ENCODE measurements at places on chromosomes 4 and X.

GRCh38 chrX:69143530-69143929, 21.7 kb downstream of the PJA1 start:
- no peak for DNase-seq

- DNase-seq, result peak; percentile 33
These were observed 8.1 kb upstream of the GPR119 start for GRCh38 chrX:130393451-130394074.

DNA sequence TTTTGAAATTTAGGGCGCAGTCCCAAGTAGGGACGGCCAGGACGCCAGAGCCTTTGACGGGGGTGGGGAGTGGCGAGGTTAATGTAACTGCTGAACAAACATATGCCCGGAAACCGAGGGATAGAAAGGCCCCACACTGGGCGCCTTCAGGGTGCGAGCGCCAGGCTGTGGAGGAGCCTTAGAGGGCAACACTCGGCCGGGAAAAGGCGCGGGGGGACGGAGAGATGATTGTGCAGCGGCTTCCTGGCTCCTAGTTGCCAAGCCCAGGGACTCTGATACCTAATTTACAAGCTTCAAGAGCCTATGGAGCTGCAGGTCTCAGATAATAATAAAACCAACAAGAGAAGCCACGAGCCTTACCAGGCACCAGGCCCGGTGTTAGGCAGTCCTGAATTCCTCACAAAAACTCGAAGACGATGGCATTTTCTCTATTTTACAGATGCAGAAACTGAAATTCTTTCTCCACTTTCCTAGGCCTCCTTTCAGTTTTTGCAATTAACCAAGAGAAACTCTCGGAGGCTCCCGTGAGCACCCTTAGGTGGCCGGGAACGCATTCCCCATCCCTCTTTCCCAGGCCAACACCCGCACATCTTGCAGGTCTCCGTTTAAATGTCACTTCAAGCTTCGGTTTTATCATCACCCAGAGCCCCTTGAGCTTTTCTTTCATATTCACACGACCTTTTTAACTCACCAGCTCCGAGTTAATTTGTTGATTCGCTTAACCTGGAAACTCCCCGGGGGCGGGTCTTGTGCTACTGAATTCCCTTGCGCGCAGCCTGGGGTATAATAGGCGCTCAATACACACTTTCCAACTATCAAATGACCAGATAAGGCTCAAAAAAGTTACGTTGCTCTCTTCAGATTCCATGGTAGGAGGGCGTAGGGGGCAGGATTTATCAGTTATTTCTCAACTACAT, 6.4 kb upstream of the GSX2 start:
- DNase-seq, result no peak

DNA sequence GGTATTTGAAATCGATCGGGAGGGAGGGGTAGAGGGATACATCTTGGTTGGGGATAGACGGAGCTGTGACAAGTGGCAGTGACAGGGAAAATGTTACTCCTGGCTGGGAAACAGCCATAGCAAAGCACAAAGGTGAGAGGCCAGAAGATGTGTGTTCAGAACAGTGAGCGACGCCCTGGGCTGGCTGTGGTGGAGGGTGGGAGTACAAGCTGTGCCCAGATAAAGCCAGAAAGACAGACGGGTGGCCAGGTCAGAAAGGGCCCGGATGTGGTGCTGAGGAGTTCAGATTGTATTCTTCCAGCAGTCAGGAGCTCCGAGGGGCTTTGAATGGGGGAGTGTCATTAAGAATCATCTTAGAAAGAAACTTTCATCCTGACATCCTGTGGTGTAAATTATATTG, 27.9 kb downstream of the CCDC149 start:
- no peak for DNase-seq

DNA sequence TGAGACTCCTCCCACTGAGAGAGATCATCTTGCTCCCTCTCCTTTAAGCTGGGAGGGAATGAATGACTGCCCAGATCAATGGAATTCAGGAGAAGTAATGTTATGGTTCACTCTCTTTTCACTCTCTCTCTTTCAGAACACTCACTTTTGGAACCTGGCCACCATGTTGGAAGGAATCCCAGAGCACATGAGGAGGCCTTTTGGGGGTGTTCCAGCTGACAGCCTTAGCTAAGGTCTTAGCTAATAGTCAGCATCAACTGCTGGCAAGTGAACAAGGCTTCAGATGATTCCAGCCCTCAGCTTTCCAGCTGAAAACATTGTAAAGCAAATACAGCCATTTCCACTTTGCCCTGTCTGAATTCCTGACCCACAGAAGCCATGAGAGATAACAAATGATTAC, 124.0 kb upstream of the CLNK start:
- DNase-seq, result peak; percentile 82

- DNase-seq, result no peak
These were observed 5.1 kb downstream of the CXCL9 start for GRCh38 chr4:76002176-76002575.

- no peak for DNase-seq
These were observed 55.7 kb upstream of the CLDN34 start for GRCh38 chrX:9911487-9911886.

GRCh38 chr4:168825975-168826374, 184.1 kb downstream of the CBR4 start:
- no peak for DNase-seq

DNA sequence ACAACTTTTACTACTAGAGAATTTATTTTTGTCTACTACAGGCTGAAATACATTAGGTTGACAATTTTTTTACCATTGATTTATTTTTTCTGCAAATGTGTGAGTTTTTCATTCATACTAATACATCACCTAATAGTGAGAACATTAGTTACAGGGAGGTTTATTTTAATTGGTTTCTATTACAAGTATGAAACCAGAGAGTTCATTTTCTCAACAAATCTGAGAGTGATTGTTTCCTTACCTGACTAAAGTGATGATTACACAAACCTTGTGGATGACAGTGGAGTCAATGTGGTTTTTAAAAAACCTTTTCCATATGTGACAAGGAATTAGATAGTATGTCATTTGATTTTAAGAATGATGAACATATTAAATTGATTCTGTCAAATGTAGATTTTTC, 227.4 kb downstream of the PALLD start:
- no peak for DNase-seq

- DNase-seq, result no peak
These were observed 682.9 kb upstream of the GALNTL6 start for GRCh38 chr4:171130256-171130801.

DNA sequence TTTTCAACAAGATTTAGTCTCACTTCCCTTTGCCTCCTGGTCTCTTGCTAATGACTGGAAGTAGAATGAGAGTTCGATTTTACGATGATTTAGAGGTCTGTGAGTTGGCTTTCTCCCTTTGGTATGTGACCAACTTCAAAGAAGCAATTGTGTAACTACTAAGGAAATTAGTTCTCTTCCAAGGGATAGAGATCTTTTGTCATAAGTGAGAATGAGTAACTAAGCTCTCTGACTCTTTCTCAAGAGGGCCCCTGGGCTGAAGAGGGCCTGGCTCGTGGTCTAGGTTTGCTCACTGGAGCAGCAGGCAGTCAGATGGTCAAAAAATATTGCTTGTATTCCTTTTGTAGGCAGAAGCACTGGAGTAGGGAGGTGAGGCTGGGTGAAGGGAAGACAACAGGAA, 176.3 kb downstream of the ENOX2 start:
- no peak for DNase-seq

GRCh38 chr4:8294775-8295174, 25.2 kb downstream of the HTRA3 start:
- DNase-seq, result no peak

DNA sequence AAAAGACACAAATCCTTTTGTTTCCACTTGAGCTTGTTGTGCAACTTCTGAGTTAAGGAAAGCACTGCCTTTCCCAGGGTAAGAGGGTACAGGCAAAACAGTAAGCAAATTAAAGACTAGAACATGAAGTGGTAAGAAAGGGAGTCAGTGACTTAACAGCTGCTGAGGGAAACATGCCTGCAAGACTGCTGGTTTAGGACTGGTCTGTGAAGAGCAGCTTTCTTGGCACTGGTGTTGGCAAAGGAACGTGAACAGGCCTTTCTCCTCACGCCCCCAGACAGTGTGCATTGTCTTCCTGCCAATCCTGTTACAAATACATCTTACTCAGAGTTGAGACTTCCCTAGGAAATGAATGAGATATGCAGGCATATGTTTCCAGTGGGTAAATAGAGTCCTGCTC, 2.6 kb downstream of the LHFPL1 start:
- no peak for DNase-seq

DNA sequence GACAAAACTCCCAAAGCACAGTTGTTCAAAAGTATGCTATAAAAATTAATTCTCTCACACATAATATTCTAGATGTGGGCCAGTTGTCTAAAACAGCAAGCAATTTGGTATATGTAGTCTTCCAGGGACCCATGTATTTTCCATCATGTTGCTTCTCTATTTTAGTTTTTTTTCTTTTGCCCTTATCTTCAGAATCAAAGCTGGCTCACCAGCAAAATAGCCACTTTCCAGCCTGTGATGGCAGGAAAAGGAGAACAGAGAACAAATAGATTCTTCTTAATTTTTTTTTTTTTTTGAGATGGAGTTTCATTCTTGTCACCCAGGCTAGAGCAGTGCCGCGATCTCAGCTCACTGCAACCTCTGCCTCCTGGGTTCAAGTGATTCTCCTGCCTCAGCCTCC, 680.8 kb upstream of the TENM3 start:
- DNase-seq, result no peak

DNA sequence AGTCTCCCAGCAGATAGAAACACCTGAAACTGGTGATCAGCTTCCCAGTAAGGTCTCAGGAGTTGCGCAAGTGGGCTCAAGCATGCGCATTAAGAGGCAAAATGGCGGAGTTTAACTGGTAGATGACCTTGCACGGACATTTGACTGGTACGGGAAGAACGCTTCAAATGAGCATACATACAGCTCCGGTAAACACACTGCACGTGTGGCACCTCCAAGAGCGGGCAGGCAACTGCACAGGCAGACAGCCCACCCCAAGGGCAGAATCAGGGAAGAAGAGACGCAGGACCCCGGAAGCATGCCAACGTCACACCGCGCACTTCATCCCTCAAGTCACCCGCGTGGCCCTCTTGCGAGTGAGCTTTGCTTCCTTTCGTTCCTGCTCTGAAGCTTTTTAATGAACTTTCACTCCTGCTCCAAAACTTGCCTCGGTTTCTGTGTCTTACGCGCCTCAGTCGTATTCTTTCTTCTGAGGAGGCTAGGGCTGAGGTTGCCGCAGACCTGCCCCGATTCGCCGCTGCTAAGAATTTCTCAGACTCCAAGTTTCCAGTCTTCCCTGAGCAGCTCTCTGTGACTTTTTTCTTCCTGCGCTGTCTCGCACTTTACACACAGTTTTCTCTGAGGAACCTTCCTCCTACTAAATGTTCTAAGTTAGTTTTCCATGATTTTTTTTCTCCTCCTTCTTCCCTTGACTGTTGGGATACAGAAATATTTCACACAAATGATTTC, 180.7 kb upstream of the ZFP42 start:
- peak; percentile 4 for DNase-seq

DNA sequence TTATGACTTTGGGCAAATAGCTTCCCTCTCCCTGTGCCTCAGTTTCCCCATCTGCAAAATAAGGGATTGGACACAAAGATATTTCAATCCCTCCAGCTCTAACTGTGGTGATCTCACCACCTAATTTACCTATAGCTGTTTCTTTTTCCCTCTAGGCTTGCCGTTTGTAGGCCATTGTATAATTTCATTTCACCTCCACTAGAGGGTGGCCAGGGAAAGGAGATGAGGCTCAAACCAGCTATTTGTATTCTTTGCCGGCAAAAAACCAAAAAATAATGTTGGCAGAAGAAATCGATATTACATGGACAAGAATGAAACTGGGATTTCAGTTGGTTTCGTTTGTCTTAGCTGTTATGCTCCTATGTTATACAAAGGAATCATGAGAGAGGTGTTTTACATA, 36.1 kb upstream of the DOCK11 start:
- peak; percentile 34 for DNase-seq

GRCh38 chrX:139931646-139932072, 1.2 kb downstream of the ATP11C start:
- DNase-seq, result no peak

DNA sequence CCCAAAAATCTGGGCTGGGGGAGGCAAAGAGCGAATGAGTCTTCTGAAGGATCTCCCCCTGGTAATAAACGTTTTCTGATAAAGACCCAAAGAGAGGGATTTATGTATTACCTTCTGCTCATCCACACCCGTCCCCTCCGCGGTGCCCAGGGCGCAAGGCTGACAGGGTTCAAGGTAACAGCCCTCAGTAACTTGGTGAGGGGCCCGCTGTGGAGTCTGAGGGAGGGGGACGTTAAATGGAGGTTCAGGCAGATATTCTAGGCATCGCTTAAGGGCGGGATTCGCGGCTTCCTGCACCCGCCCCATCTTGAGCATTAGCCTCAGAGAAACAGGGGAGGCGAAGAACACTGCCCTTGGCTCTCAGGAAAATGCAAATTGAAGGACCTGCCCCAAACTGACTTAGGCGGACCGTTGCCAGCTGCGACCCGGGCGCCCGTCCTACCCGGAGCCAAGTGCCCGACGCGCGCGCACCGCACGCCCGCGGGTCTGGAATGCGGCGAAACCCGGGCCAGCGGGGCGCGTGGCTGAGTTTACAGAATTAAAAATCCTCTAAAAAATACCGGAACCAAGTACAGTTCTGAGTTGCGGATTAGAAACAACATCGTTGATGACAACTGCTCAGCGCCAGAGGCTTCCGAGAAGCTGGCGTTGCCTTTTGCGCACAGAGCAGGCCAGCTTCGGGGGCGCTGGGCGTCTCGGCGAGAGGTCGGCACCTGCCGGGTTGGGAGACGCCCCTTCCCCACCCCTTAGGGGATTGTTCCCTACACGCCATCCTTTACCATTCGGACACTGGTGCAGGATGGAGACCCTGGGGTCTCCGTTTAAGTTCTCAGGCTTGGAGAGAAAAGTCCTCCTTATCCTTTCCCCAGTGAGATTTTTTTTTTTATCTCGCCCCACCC, 2.8 kb downstream of the HELT start:
- DNase-seq, result no peak

DNA sequence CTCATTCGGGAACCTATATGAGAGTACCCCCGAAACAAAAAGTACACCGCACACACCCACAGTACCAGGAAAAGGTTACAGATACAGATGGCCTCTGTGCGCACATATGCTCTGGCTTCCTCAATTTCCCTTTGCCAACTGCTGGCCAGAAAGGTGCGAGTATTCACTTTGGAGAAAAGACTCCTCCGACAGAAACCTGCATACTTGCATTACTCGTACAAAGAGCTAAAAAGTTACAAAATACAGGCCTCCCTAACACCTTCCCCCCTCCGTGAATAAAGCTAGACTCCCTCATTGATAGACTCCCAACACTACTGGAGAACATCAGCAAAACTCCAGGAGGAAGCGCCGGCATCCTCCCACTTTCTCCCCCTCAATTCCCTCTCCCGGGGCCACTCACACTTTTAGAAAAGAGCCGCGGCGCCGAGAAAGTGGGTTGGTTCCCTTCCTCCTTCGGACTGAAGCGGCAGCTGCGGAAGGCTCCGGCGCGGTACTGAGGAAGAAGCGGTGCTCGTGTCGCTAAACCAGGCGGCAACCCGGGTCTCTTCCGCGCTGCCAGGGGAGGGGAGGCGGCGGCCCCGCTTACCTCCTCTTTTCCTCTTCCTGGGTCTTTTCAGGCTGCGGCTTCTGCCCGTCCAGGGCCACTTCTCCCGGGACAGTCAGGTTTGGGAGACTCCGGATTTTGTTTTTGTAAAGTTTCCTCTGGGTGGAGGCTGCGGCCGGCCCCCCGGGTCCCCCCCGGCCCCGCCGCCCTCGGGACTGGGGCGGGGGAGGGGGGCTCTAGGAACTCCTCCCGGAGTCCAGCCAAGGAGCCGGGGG, 1.1 kb downstream of the FBXW7 start:
- DNase-seq, result no peak
